ENCODE measurements at places on chromosomes 1 and 21.

- DNase-seq = no peak
These were observed 68.2 kb downstream of the LHX9 start for GRCh38 chr1:197985351-197985750.

GRCh38 chr1:2787163-2787911 is 14.2 kb downstream of the TTC34 start:
- DNase-seq = no peak

- DNase-seq = no peak
These were observed 427.8 kb upstream of the ZP4 start for GRCh38 chr1:238318294-238319110.

- no peak for DNase-seq
These were observed 34.9 kb downstream of the MROH9 start for GRCh38 chr1:170970256-170970655.

GRCh38 chr21:16847211-16847610 is 665.6 kb upstream of the CXADR start:
- no peak for DNase-seq

- DNase-seq = no peak
These were observed 2.4 kb upstream of the THEM5 start for GRCh38 chr1:151855933-151856332.

DNA sequence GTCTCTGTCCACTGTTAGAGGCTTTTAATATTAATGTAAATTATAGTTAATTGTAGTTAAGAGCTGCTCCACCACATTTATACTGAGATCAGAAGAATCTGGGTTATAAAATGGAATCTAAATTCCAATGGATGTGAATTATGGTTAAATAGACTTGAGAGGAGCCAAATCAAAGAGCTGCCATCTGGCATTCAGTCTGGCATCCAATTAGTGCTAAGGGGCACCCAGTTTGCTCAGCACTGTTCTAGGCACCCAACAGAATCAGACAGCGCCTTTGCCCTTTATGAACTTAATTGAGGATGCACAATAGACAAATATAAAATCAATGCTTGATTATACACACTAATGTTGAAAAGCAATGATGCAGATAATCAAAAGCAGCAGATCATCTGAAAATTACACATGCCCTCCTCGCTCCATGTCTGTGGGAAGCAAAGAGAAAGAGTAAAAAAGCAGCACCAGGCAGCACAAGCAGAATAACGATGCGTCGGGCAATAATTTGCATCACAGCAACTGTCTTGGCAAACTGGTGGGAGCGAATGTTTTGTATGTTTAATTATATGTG is 310.1 kb downstream of the BRINP2 start:
- DNase-seq = no peak

- DNase-seq = no peak
These were observed 13.8 kb downstream of the RGS5 start for GRCh38 chr1:163188947-163189346.

- no peak for DNase-seq
These were observed 10.6 kb downstream of the GFI1 start for GRCh38 chr1:92476071-92476631.

- DNase-seq = no peak
These were observed 42.8 kb upstream of the RASAL2 start for GRCh38 chr1:178051071-178051470.

DNA sequence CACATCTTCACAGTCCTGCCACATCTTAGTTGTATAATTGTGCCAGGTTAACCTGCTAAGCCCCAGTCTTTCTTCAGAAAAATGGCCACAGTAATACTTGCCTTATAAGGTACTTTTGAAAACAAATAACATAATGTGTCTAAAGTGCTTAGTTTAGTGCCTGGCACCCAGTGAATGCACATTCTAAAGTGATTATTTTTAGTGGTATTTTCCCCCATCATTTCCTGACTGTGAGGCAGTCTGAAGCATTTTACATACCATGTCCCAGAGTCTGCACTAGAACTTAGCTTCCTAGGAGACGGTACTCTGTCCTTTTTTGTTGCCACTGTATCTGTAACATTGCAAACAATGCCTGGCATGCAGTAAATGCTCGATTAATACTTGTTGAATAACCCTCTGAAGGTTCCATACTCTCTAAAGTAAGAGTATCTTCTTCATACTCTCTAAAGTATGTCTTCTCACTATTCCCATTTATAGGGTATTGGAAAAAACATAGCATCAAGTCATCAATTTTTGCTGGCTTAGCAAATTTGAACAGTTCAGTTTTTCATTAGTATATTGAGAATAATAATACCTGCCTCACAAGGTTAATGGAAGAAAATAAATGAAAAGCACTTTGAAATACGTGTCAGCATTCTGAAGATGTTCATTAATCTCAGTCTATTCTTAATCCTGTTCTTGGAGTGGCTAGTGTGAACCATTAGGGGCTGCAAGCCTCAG is 43.7 kb downstream of the FMO3 start:
- DNase-seq = no peak

- no peak for DNase-seq
These were observed 6.0 kb downstream of the REG4 start for GRCh38 chr1:119805247-119805646.

- no peak for DNase-seq
These were observed 65.1 kb downstream of the DISC1 start for GRCh38 chr1:231691618-231692259.

DNA sequence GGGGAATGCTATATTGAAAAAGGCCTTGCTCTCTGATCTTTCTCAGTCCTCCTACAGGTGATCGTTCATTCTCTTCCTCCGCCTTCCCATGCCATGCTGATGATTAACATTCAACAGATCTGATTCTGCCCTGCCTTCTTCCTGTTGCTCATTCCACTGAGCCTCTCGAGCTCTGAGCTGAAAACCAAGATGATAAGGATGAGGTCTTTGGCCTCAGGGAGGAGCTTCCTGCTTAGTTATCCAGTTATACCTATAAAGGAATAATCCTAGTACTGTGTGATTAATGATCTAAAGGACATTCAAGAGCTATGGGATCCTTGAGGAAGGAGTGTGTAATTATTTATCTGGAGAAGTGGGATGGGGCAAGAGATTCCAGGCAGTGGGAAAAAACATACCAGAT is 25.2 kb upstream of the MAP3K7CL start:
- peak; percentile 8 for DNase-seq

DNA sequence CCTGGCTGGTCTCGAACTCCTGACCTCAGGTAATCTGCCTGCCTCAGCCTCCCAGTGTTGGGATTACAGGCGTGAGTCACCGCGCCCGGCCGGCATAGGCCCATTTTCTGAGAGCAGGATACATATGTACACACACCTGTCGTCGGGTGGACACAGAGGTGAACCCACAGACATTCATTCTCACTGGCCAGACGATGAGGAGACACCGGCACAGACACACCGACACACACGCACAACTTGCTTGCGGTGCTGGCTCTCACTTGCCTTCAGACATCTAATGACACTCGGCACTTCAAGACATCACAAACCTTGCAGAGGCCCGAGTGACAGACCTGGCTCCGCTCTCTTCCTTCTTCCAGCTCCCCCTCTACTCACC is 579 bp downstream of the PTCH2 start:
- no peak for DNase-seq

DNA sequence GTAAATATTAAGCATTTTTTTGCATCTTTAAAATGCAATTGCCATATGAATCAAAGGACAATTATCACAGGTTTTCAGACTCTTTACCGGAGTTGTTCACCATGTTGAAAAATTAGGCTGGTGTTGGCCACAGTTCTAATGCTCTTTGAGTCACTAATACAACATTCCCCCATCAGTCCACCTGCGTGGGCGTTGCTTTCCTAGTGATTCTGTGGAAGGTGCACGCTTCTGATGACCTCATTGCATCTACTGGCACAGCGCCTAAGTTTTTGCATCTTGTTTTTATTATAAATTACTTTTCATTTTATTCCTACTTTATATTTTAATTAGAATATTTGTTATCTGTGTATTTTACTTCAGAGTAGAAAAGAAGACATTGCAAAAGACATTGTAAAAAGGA is 4.7 kb upstream of the F5 start:
- no peak for DNase-seq

DNA sequence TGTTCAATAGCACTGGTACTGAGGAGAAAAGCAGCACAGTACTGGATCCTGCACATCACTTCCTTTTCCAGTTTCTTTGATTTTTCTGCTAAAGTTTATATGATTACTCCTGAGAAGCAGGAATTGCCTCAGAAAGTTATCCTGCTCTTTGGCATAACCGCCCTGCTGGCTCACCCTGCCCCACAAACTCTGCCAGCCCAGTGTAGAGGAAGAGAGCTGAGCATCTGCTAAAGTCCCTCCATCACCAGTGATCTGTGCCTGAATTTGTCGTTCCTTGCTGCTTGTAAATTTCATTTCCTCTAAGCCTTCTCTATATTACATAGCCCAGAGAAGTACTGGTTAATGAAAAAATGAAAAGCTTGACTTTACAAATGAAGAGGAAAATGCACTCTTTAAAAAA is 87.0 kb upstream of the C1orf21 start:
- DNase-seq = no peak

DNA sequence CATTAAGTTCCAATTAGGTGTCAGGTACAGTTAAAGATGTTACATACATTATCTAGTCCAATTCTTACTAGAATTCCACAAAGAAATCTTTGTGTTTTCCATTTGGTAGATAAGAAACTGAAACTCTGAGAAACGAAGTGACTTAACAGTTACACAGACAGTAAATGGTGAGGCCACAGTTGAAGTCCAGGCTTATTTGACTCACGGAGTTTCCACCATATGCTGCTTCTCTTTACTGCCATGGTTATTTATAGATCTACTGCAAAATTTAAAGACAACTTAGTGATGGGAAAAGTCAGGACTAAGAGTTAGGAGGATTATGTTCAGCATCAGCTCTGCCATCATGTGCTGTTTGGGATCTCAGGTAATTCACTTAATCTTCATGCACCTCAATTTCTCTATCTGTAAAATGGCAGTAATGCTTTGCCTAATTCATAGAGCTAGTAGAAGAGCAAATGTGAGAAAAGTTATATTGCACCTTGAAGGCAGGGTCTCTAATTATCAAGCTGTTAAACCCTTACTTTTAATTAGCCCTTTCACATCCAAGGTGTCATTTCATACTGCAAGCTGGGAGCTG is 26.2 kb upstream of the SAMSN1 start:
- DNase-seq = no peak

DNA sequence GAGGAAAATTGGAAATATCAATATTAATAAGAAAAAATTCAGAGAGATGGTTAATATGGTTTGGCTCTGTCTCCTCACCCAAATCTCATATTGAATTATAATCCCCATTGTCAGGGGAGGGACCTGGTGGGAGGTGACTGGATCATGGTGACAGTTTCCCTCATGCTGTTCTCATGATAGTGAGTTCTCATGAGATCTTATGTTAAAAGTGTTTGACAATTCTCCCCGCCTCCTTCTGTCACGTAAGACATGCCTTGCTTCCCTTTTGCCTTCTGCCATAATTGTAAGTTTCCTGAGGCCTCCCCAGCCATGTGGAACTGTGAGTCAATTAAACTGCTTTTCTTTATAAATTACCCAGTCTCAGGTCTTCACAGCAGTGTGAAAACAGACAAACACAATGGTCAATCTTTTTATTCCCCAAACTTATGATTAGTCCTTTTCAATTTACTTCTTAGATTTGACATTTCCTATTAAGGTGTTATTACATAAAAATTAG is 11.0 kb downstream of the EGLN1 start:
- DNase-seq = no peak

- peak; percentile 50 for DNase-seq
These were observed 60.5 kb downstream of the ERI3 start for GRCh38 chr1:44294588-44295007.

GRCh38 chr1:192766876-192767275 is 42.0 kb upstream of the RGS2 start:
- DNase-seq = no peak

- DNase-seq = no peak
These were observed 2.8 kb downstream of the ALDH4A1 start for GRCh38 chr1:18899363-18900049.

GRCh38 chr21:22880573-22880972 is 1882.4 kb downstream of the NCAM2 start:
- DNase-seq = no peak

GRCh38 chr1:85047472-85048295 is 616 bp downstream of the MCOLN3 start:
- DNase-seq = no peak

GRCh38 chr1:243261390-243261789 is 5.5 kb downstream of the SDCCAG8 start:
- DNase-seq = no peak

DNA sequence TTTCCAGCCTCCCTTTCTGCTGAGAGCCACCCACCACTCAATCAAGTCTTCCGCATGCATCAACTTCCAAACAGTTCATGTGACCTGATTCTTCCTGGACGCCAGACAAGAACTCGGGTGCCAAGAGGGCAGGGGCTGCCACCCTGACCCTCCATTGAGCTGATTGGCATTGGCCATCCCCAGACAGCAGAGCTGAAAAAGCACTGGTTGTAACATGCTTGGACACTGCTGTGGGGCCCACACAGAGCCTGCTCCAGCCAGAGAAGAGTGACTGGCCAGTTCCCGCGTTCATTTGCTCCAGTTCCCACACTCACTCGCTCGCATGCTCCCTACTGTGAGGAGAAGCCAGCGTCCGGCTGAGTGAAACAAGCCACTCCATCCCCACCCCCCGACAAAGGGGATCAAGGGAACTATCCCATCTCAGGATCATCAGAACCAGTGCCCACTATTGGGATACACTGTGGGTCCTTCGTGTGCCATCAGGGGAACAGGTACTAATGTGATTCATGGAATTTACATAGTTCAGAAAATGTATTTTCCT is 420.3 kb downstream of the NPHP4 start:
- DNase-seq = no peak

DNA sequence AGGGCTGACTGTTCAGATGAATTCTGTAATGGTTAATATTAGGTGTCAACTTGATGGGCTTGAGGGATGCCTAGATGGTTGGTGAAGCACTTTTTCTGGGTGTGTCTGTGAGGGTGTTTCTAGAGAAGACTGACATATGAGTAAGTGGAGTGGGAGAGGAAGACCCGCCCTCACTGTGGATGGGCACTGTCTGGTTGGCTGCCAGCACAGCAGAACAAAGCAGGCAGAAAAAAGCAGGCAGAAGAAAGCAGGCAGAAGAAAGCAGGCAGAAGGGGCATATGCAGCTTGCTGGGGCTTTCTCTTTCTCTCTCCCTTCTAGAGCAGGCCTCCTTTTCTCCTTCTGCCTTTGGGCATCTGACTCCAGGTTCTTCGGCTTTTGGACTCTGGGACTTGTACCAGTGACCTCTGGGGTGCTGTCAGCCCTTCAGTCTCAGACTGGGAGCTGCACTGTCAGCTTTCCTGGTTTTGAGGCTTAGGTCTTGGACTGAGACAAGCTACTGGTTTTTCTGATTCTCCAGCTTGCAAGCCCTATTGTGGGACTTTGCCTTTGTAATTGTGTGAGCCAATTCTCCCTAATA is 42.9 kb upstream of the CD2 start:
- no peak for DNase-seq

Data from Caco-2 (cell line).